ENCODE measurements at places on chromosomes 11 and 22.

GRCh38 chr11:267491-267994, 10.7 kb upstream of the NLRP6 start:
- no peak for DNase-seq

GRCh38 chr11:57729479-57729878, 11.8 kb upstream of the SELENOH start:
- DNase-seq, result no peak

DNA sequence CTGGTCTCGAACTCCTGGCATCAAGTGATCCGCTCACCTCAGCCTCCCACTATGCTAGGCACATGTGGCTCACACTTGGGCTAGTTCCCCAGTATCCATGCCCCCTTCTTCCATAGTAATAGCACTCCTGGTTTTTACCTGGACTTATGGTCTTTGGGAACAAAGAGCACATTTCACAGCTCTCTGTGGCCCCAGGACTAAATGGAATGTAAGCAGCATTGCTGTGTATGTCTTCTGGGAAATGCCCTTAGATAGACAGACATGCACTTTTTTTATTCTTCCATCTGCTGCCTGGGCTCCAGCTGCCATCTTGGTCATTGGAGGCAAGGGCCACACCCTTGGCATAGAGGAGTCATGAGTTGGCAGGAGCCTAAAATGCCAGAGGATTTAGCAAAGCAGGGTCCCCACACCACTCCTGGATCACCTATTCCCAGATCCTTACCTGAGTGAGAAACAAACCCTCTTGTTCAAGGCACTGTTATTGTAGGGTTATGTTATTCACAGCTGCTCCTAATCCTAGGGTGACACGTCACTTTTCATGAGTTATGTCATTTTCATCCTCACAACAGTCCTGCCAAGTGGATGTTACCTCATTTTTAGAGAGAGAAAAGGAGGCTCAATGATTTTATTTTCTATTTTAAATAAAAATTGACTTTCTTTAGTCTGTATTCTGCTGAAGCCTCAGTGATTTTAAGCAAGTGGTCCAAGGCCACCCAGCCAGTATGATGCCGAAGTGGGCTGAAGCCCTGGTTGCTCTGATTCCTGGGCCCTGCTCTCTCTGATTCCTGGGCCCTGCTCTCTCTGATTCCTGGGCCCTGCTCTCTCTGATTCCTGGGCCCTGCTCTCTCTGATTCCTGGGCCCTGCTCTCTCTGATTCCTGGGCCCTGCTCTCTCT, 15.7 kb upstream of the GDPD5 start:
- DNase-seq, result no peak

DNA sequence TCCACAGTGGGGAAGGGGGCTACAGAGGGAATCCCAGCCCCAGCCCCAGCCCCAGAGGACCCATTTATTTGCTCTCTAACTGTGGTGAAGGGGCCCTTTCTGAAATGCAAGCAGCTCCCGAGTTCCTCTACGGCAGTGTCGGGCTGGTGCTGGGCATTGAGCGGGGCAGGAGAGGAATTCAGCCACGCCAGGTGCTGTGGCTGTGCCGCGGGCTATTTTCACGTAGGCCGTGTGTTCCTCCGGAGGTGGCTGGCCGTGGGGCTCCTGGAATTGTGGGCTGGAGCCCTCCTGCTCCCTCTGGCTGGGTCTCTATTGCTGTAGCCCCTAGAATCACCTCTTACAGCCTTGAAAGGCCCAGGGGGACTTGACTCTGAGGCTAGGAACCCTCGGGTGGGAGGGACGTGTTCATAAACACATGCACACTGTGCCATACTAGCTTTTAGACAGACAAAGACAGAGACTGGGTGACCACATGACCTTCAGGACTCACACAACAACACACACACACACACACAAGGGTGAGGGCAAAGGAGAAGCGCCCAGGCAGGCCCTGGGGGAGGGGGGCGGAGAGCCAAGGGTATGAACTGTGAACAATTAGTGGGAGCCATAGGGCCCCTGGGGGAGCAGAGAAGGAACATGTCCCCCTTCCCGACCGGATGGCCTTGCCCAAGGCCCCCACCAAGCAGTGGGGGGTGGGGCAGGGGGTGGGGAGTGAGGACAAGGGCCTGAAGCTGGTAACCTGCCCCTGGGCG, 48.4 kb upstream of the SYT7 start:
- no peak for DNase-seq

DNA sequence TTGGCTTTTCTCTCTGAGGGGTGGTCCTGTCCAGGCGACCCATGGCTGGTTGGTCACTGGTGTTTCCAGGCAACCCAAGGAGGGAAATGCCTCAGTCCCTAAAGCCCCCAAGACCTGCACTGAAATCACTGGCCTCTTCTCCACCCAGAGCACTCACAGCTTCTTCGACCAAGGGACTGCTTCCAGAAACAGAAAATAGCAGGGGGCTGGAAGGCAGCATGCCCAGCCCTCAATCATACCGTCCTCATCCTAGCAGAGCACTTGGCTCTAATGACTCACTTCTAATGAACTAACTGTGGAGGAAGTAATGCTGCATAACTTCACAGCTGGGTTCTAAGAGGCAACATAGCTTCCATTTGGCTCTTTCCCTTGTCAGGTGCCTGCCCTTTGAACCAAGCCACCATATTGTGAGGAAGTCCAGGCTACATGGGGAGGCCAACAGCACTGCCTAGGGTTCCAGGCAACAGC, 27.6 kb downstream of the DKK3 start:
- DNase-seq, result no peak

All from putamen (tissue), 1 donor.